ENCODE measurements at places on chromosomes 2 and 18. TPM values are rescaled to one million over a fixed set of nuclear protein-coding genes. Genes with fewer than 3 reads are reported as not detected.
A peak's percentile ranks its signal among the peaks of the same experiment; 100 is the strongest.

- DNase-seq = no peak
- no peak overlapping the region for H3K27ac ChIP-seq
- no peaks in the 10 kb centered on the region for H3K4me1 ChIP-seq
These were observed 306.5 kb upstream of the TNP1 start for GRCh38 chr2:217166241-217166850.

DNA sequence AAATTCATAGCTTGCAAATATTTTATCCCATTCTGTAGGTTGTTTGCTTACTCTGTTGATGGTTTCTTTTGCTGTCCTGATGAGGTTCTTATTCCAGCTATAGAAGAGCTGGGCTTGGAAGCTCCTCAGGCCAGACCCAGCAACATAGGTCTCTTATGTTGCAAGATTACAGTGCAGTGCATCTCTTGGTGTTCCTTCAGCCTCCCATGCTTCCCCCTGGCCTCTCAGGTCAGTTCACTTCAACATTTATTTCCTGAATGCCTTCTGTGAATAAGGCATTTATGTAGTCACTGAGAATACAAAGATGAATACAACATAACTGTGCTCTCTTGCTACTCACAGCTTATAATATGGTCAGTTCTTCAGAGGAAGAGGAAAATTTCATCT lies 179.0 kb upstream of the SLC39A10 start:
- H3K4me3 ChIP-seq = no peak overlapping the region
- no peaks in the 10 kb centered on the region for H3K4me1 ChIP-seq
- H3K27me3 ChIP-seq = no peaks in the 10 kb centered on the region
- H3K36me3 ChIP-seq = no peaks in the 10 kb centered on the region

- H3K27me3 ChIP-seq = no peaks in the 10 kb centered on the region
- H3K27ac ChIP-seq = no peak overlapping the region
- H3K4me3 ChIP-seq = no peak overlapping the region
These were observed 1.5 kb downstream of the NDC80 start for GRCh38 chr18:2572892-2573291.

GRCh38 chr2:101002562-101003277 lies 631 bp downstream of the RPL31 start:
- no peak for DNase-seq
- H3K4me1 ChIP-seq = peaks cover 4% of the 10 kb centered on the region
- H3K27ac ChIP-seq = peak overlapping the region; percentile 73
- H3K27me3 ChIP-seq = no peaks in the 10 kb centered on the region
- peak overlapping the region; percentile 90 for H3K4me3 ChIP-seq
- H3K36me3 ChIP-seq = peaks cover 44% of the 10 kb centered on the region

DNA sequence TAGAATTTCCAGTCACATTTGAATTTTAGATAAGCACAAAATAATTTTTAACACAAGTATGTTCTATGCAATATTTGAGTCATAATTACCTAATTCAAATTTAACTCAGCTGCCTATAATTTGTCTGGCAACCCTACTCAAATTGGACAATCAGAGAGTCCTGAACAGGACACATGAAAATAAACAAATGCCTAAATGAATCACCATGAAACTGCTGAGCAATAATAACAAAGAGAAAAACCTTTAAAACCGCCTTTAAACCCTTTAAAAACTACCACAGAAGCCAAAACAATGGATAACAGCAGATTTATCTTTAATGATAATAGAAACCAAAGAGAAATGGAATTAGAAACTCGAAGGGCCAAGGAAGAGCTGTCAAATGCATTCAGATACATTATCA lies 39.5 kb downstream of the ARL4C start:
- H3K27me3 ChIP-seq = no peaks in the 10 kb centered on the region
- no peaks in the 10 kb centered on the region for H3K4me1 ChIP-seq
- H3K27ac ChIP-seq = no peak overlapping the region
- no peak overlapping the region for H3K4me3 ChIP-seq
- H3K36me3 ChIP-seq = no peaks in the 10 kb centered on the region
- DNase-seq = no peak

GRCh38 chr2:6562771-6563170 lies 302.9 kb downstream of the CMPK2 start:
- DNase-seq = no peak
- H3K4me3 ChIP-seq = no peak overlapping the region
- H3K27ac ChIP-seq = no peak overlapping the region
- no peaks in the 10 kb centered on the region for H3K36me3 ChIP-seq

- no peaks in the 10 kb centered on the region for H3K27me3 ChIP-seq
- no peak for DNase-seq
- no peaks in the 10 kb centered on the region for H3K36me3 ChIP-seq
- H3K27ac ChIP-seq = peak overlapping the region; percentile 60
- peaks cover 24% of the 10 kb centered on the region for H3K4me1 ChIP-seq
- no peak overlapping the region for H3K4me3 ChIP-seq
These were observed 159.0 kb upstream of the HAAO start for GRCh38 chr2:42951263-42951938.

- DNase-seq = no peak
- H3K4me1 ChIP-seq = no peaks in the 10 kb centered on the region
- no peaks in the 10 kb centered on the region for H3K36me3 ChIP-seq
- no peak overlapping the region for H3K27ac ChIP-seq
- H3K27me3 ChIP-seq = no peaks in the 10 kb centered on the region
These were observed 793.6 kb upstream of the ACVR2A start for GRCh38 chr2:147051248-147051647.

DNA sequence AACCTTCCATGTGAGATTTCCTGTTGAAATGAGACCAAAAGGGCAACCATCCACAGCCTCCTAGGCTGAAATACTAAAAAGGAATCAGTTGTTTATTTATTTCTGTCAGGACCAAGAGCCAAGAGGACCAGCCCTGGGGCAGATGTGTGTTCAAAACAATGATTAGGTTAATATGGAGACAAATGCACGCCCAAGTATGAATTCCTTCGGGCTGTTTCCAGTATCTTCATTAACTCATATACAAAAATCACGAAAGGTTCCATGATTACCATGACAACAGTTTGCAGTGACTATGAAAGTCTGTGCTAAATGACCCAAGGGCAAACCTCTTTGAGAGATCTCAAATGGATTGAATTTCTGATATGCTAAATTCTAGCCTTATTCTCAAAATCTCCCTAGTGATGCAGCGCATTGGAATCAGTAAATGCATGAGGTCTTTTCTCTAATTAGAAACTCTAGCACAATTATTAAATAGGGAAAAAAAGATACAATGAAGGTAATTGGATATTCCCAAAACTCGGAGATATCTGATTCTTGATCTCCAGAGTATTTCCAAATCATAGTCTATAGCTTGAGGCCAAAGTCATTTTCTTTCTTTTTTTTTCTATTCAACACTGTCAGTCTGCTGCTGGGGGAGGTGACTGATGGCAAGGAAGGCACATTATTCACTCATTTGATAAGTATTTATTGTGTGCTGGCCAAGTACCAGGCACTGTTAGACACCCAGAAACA lies 35.6 kb downstream of the VIT start:
- peak overlapping the region; percentile 29 for H3K27ac ChIP-seq
- H3K4me3 ChIP-seq = no peak overlapping the region
- no peaks in the 10 kb centered on the region for H3K27me3 ChIP-seq
- no peaks in the 10 kb centered on the region for H3K36me3 ChIP-seq

- DNase-seq = no peak
- H3K27me3 ChIP-seq = no peaks in the 10 kb centered on the region
- H3K36me3 ChIP-seq = no peaks in the 10 kb centered on the region
- H3K27ac ChIP-seq = peak overlapping the region; percentile 32
- H3K4me3 ChIP-seq = no peak overlapping the region
These were observed 199.2 kb downstream of the PTPRM start for GRCh38 chr18:7766346-7766745.

- DNase-seq = no peak
- peaks cover 2% of the 10 kb centered on the region for H3K36me3 ChIP-seq
- H3K4me3 ChIP-seq = peak overlapping the region; percentile 94
- peaks cover 24% of the 10 kb centered on the region for H3K4me1 ChIP-seq
These were observed 22.0 kb upstream of the STPG4 start for GRCh38 chr2:47177043-47177565.

DNA sequence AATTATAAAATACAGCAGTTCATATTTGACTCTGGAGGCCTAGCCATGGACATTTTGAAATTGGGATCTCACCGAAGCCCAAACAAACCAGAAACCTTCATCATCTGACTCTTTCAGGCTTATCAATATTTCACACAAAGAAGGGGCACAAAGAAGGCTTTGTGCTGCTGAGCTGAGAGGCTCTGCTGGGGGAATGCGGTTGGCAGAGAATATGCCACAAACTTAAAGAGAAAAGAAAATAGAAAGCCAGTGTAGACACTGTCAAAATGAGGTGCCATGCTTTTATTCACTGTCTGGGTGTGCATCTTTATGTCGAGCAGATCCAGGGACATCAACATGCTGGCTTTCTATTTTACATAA lies 162.6 kb downstream of the QPCT start:
- H3K27ac ChIP-seq = peak overlapping the region; percentile 88
- no peak for DNase-seq
- H3K36me3 ChIP-seq = no peaks in the 10 kb centered on the region
- no peaks in the 10 kb centered on the region for H3K27me3 ChIP-seq

- DNase-seq = no peak
- H3K4me1 ChIP-seq = no peaks in the 10 kb centered on the region
- no peaks in the 10 kb centered on the region for H3K27me3 ChIP-seq
- no peak overlapping the region for H3K27ac ChIP-seq
- no peak overlapping the region for H3K4me3 ChIP-seq
- no peaks in the 10 kb centered on the region for H3K36me3 ChIP-seq
These were observed 697.5 kb upstream of the RAB6C start for GRCh38 chr2:129281791-129282530.

GRCh38 chr2:38496927-38497669 lies 105.6 kb downstream of the HNRNPLL start:
- no peaks in the 10 kb centered on the region for H3K36me3 ChIP-seq
- peak; percentile 63 for DNase-seq
- peaks cover 10% of the 10 kb centered on the region for H3K4me1 ChIP-seq
- no peaks in the 10 kb centered on the region for H3K27me3 ChIP-seq

GRCh38 chr2:60354713-60355112 lies 198.7 kb downstream of the BCL11A start:
- DNase-seq = no peak
- H3K4me1 ChIP-seq = no peaks in the 10 kb centered on the region
- no peaks in the 10 kb centered on the region for H3K36me3 ChIP-seq
- H3K27me3 ChIP-seq = no peaks in the 10 kb centered on the region
- H3K27ac ChIP-seq = no peak overlapping the region
- no peak overlapping the region for H3K4me3 ChIP-seq

DNA sequence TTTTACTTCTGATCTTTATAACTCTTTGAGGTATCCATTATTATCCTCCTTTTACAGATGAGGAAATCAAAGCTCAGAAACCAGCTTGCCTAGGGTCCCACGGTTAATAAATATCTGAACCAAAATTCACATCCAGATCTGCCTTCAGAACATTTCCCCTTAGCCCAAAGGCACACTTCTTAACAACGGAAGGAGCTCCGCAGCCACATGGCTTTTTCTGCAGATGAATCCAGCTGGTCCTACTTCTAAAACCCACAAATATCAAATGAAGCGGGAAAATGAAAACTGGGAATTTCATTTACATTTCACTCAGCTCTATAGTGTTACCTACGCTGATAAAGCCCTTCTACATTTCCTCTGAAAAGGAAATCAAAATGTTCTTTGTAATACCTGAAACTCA lies 357.0 kb upstream of the ID2 start:
- no peak overlapping the region for H3K27ac ChIP-seq
- H3K4me3 ChIP-seq = no peak overlapping the region
- no peaks in the 10 kb centered on the region for H3K36me3 ChIP-seq
- no peak for DNase-seq

DNA sequence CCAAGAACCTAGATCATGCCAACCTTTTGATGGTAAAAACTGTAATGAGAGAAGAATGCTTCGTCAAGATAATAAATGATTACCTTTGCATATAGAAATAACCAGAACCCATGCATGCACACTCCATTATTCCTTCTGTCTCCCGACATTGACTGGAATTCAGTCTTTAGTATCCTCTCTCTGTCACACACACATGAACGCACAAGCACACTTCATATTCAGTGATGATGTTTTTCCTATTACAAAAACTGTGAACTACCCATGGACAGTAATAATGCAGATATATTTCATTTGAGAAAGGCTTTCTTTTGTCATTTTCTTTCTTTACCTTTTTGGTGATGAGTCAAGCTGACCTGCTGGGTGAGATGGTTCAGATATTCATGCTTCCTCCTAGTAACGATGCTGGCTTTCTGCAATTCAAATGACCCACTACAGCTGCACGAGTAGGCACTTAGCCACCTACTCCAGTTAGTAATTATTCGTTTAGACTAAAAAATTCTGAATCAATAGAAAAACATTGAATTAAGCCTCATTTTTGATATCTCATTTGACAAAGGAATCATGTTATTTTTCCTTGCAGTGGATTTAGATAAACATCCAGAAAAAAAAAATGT lies 382.2 kb downstream of the TGIF1 start:
- H3K27ac ChIP-seq = no peak overlapping the region
- no peaks in the 10 kb centered on the region for H3K27me3 ChIP-seq
- H3K4me1 ChIP-seq = no peaks in the 10 kb centered on the region
- DNase-seq = no peak
- H3K4me3 ChIP-seq = no peak overlapping the region

GRCh38 chr2:22487541-22487940 lies 897.4 kb upstream of the KLHL29 start:
- no peaks in the 10 kb centered on the region for H3K4me1 ChIP-seq
- H3K27me3 ChIP-seq = no peaks in the 10 kb centered on the region
- H3K27ac ChIP-seq = no peak overlapping the region
- no peak for DNase-seq
- H3K4me3 ChIP-seq = no peak overlapping the region
- H3K36me3 ChIP-seq = no peaks in the 10 kb centered on the region

GRCh38 chr2:1633092-1633671 lies 111.1 kb downstream of the PXDN start:
- no peaks in the 10 kb centered on the region for H3K27me3 ChIP-seq
- DNase-seq = no peak
- peaks cover 10% of the 10 kb centered on the region for H3K36me3 ChIP-seq

The GCG gene
- total RNA-seq = not detected

The SERPINE2 gene
- total RNA-seq = 59.3 TPM

The FAM237A gene
- total RNA-seq = 3.4 TPM

The ST6GAL2 gene
- 0.40 TPM for total RNA-seq

The CYRIA gene
- 0.86 TPM for total RNA-seq

The DOCK10 gene
- total RNA-seq = 1.0 TPM

The UGT1A8 gene
- not detected for total RNA-seq

The TXNDC2 gene
- not detected for total RNA-seq

The LIMS4 gene
- 2.9 TPM for total RNA-seq

The UGT1A5 gene
- not detected for total RNA-seq

The BMP10 gene
- 5.9 TPM for total RNA-seq

The FIGN gene
- 14.8 TPM for total RNA-seq

The NOL4 gene
- total RNA-seq = not detected

The DSG2 gene
- total RNA-seq = 38.4 TPM

The SLC14A1 gene
- 19.4 TPM for total RNA-seq

Measured in heart left ventricle (tissue), 16 donors.